ENCODE measurements at places on chromosomes 3 and 15. TPM values are rescaled to one million over a fixed set of nuclear protein-coding genes. Genes with fewer than 3 reads are reported as not detected.

GRCh38 chr3:44340058-44340395 lies 1.5 kb downstream of the TCAIM start:
- H3K4me1 ChIP-seq, result peaks cover 17% of the 10 kb centered on the region
- no peak for DNase-seq
- H3K36me3 ChIP-seq, result no peaks in the 10 kb centered on the region
- H3K27me3 ChIP-seq, result no peaks in the 10 kb centered on the region
- H3K4me3 ChIP-seq, result no peak overlapping the region

DNA sequence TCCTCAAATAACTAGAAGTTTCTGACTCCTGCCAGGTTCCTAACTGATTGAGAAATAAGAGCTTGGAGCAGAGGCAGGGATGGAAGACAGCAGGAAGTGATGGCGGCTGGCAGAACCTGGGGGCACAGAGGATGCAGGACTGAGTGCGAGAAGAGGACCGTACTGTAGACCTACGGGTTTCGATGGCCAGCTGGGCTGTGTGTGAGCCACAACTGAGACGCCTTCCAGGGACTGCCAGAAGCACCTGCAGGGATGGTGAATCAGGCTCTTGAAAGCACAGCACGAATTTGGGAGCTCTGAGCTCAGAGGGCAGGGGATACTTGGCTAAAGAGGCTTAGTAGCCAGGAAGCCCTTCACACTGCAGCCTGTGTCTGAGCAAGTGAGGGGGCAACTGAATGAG lies 165.6 kb downstream of the ABHD5 start:
- H3K27ac ChIP-seq, result no peak overlapping the region
- DNase-seq, result no peak
- peaks cover 41% of the 10 kb centered on the region for H3K27me3 ChIP-seq
- no peaks in the 10 kb centered on the region for H3K36me3 ChIP-seq
- H3K4me1 ChIP-seq, result peaks cover 2% of the 10 kb centered on the region

- DNase-seq, result no peak
- no peak overlapping the region for H3K27ac ChIP-seq
- H3K27me3 ChIP-seq, result no peaks in the 10 kb centered on the region
- peaks cover 27% of the 10 kb centered on the region for H3K36me3 ChIP-seq
- peaks cover 9% of the 10 kb centered on the region for H3K4me1 ChIP-seq
These were observed 10.9 kb upstream of the PXK start for GRCh38 chr3:58321791-58322190.

- H3K36me3 ChIP-seq, result peaks cover 4% of the 10 kb centered on the region
- H3K4me3 ChIP-seq, result no peak overlapping the region
- no peak for DNase-seq
- no peaks in the 10 kb centered on the region for H3K27me3 ChIP-seq
These were observed 307.6 kb downstream of the ZBTB20 start for GRCh38 chr3:114839476-114839875.

DNA sequence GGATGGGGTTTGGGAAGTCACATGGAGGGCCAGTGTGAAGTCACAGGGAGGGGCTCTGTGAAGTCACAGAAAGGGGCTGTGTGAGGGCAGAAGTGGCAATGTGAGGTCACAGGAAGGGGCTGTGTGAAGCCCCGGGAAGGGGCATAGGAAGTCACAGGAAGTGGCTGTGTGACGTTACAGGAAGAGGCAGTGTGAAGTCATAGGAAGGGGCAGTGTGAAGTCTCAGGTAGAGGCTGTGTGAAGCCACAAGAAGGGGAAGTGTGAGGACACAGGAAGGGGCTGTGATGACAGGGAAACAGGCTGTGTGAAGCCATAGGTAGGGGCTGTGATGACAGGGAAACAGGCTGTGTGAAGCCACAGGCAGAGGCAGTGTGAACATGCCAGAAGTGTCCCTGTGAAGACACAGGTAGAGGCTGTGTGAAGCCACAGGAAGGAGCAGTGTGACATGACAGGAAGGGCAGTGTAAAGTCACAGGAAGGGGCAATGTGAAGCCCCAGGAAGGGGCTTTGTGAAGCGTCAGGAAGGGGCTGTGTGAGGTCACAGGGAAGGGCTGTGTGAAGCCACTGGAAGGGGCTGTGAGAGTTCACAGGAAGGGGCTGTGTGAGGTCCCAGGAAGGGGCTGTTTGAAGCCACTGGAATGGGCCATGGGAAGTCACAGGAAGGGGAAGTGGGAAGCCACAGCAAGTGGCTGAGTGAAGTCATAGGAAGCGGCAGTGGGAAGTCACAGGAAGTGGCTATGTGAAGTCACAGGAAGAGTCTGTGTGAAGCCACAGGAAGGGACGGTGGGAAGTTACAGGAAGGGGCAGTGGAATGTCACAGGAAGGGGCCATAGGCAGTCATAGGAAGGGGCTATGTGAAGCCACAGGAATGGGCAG lies 37.1 kb downstream of the GASK1A start:
- peaks cover 71% of the 10 kb centered on the region for H3K4me1 ChIP-seq
- H3K27me3 ChIP-seq, result no peaks in the 10 kb centered on the region
- no peak for DNase-seq
- H3K27ac ChIP-seq, result peak overlapping the region; percentile 71
- no peaks in the 10 kb centered on the region for H3K36me3 ChIP-seq

DNA sequence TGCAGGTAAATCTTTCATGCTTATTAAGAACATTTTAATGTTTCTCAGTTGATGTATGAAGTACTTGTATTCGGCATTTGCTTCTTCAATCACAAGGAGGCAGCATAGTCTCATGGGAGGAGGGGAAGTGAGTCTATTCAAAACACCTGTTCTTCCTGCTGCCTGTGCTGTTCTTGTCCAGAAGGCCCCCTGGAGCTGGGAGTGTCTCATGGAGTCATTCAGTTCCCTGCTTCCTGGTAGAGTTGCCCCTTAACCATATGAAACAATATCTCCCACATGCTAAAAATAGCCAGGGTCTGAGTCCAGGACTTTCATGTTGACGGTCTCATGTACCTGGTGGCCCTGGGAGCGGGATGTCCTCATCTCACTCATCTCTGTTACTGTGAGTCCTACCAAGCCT lies 15.5 kb upstream of the PPP1R2 start:
- H3K4me1 ChIP-seq, result peaks cover 28% of the 10 kb centered on the region
- H3K27ac ChIP-seq, result no peak overlapping the region
- DNase-seq, result no peak
- H3K27me3 ChIP-seq, result no peaks in the 10 kb centered on the region

- H3K27me3 ChIP-seq, result no peaks in the 10 kb centered on the region
- H3K4me1 ChIP-seq, result no peaks in the 10 kb centered on the region
- H3K27ac ChIP-seq, result no peak overlapping the region
- DNase-seq, result no peak
- H3K4me3 ChIP-seq, result no peak overlapping the region
- no peaks in the 10 kb centered on the region for H3K36me3 ChIP-seq
These were observed 21.9 kb upstream of the POLR2M start for GRCh38 chr15:57684491-57685151.

TBL1XR1 gene
- 63.2 TPM for total RNA-seq

FBLN2 gene
- 0.19 TPM for total RNA-seq

SPTSSB gene
- total RNA-seq, result not detected

AGBL1 gene
- total RNA-seq, result not detected

DNA sequence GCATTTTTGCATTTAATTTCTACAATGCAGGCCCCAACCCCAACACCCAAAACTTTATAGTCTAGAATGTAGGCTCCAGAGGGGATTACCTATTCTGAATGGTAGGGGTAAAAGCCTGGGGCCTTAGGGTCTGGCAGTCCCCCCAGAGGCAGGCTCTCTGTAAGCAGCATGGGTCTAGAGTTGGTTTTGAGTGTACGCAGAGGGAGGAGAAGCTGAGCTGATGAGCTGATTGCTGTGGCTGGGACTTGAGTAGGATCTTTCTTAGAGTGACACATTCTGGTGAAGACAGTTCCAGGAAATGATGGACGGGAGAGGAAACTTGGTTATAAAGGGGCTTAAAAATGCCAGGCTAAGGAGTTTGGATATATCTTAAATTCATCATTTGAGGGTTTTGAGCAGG lies 2.1 kb downstream of the LPP start:
- H3K27ac ChIP-seq, result no peak overlapping the region
- no peak overlapping the region for H3K4me3 ChIP-seq
- peaks cover 46% of the 10 kb centered on the region for H3K4me1 ChIP-seq
- no peaks in the 10 kb centered on the region for H3K27me3 ChIP-seq
- no peaks in the 10 kb centered on the region for H3K36me3 ChIP-seq

DNA sequence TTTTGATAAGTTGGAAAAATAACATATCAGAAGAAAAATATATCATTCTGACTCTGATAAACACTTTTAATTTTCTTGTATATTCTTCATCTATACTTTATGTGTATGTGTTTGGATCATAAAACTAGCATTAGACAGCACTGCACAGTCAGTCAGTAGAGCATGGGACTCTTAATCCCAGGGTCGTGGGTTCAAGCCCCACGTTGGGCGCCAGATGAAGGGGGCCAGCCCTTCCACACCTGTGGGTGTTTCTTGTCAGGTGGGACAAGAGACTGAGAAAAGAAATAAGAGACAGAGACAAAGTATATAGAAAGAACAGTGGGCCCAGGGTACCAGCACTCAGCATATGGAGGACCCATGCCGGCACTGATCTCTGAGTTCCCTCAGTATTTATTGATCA lies 546.0 kb upstream of the NR2F2 start:
- DNase-seq, result no peak
- H3K4me3 ChIP-seq, result no peak overlapping the region
- H3K27me3 ChIP-seq, result no peaks in the 10 kb centered on the region
- H3K4me1 ChIP-seq, result no peaks in the 10 kb centered on the region
- H3K36me3 ChIP-seq, result no peaks in the 10 kb centered on the region

DNA sequence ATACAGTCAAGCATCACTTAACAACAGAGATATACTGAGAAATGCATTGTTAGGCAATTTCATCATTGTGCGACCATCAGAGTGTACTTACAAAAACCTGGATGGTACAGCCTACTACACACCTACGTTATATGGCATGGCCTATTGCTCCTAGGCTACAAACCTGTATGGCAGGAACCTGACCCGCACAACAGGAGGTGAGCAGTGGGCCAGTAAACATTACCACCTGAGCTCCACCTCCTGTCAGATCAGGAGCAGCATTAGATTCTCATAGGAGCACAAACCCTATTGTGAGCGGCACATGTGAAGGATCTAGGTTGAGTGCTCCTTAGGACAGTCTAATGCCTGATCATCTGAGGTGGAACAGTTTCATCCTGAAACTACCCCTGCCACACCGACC lies 89.7 kb downstream of the SCAPER start:
- H3K4me3 ChIP-seq, result no peak overlapping the region
- no peaks in the 10 kb centered on the region for H3K36me3 ChIP-seq
- DNase-seq, result no peak
- no peaks in the 10 kb centered on the region for H3K27me3 ChIP-seq
- H3K27ac ChIP-seq, result no peak overlapping the region
- H3K4me1 ChIP-seq, result no peaks in the 10 kb centered on the region

LYZL4 gene
- total RNA-seq, result not detected

DNA sequence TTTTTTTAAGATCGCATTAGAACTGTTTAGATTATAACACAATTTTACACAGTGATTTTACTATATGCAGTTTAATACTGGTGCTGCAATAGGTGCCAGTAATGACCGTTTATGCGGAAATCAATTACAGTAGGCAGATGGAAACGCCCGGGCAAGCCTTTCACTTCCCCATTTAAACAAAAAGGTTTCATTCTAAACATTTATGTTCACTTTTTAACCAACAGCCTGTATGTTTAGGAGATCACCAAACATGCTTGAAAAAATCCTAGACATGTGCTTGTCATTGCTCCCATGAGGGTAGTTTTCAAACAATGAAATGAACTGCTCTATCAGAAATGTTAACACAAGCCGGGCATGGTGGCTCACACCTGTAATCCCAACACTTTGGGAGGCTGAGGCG lies 2.7 kb downstream of the BNIP2 start:
- peaks cover 33% of the 10 kb centered on the region for H3K4me1 ChIP-seq
- no peaks in the 10 kb centered on the region for H3K27me3 ChIP-seq
- DNase-seq, result no peak
- H3K4me3 ChIP-seq, result no peak overlapping the region

GRCh38 chr3:53817211-53817610 lies 29.0 kb downstream of the CHDH start:
- H3K4me1 ChIP-seq, result peaks cover 5% of the 10 kb centered on the region
- no peak for DNase-seq
- no peak overlapping the region for H3K4me3 ChIP-seq
- H3K27me3 ChIP-seq, result no peaks in the 10 kb centered on the region

DNA sequence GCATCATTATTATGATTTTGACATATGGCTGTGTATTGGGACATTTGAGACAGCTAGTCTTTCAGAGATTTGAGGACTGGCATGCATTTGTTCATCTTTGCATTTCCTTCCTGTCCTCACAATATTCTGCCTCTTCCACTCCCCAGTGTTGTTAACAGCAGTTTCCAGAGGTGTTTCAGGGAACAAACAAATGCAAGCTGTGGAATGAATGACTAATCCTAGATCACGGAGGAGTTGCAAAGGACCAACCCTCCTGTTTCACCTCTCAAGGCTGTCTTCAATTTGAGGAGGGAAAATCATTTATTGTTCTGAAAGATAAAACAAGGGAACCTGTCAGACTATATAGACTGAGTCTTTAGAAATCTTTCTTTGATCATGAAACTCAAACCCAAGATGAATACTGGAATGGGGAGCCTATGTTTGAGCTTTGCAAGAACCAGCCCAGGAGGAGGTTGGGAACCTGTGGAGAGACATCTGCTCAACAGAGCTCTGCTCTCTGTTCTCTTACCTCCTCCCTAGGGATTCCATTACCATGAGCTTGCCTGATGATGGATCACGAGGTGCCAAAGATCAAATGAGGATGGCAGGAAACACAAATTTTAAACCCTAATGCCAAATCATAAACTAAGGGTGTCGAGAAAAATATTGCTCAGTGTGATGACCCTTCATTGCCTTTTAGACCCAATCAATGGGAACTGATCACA lies 68.5 kb downstream of the SLC7A14 start:
- no peak for DNase-seq
- H3K4me3 ChIP-seq, result no peak overlapping the region
- no peaks in the 10 kb centered on the region for H3K36me3 ChIP-seq
- no peak overlapping the region for H3K27ac ChIP-seq

GRCh38 chr3:62500556-62501288 lies 127.4 kb upstream of the FEZF2 start:
- H3K4me3 ChIP-seq, result no peak overlapping the region
- no peak overlapping the region for H3K27ac ChIP-seq
- H3K36me3 ChIP-seq, result no peaks in the 10 kb centered on the region
- no peaks in the 10 kb centered on the region for H3K27me3 ChIP-seq

TRIM59 gene
- total RNA-seq, result 16.2 TPM

GRCh38 chr3:98711426-98711825 lies 51.7 kb upstream of the ST3GAL6 start:
- no peak for DNase-seq
- no peaks in the 10 kb centered on the region for H3K36me3 ChIP-seq
- no peak overlapping the region for H3K27ac ChIP-seq
- H3K27me3 ChIP-seq, result no peaks in the 10 kb centered on the region
